ENCODE measurements at places on chromosomes 6 and 20.
A peak's percentile ranks its signal among the peaks of the same experiment; 100 is the strongest.

GRCh38 chr6:157047951-157048350 lies 270.8 kb downstream of the ARID1B start:
- DNase-seq, result no peak

DNA sequence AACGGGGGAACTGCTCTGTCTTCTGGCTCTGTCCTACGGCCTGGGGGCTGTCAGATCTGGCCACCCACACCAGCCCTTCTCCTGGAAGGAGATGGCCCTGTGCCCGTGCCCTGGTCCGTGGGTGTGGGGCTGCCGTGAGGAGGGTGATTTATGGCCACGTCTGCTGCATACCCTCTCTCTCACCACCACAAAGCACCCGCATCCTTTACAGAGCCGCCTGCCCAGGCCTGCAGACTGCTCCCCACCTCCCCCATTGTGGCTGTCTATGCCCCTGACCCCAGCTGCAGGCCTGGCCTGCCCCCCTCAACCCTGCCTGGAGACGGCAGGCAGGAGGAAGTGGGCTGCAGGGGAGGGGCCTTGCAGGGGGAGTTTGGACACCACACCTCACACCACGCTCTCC lies 72.7 kb upstream of the GATA5 start:
- no peak for DNase-seq

DNA sequence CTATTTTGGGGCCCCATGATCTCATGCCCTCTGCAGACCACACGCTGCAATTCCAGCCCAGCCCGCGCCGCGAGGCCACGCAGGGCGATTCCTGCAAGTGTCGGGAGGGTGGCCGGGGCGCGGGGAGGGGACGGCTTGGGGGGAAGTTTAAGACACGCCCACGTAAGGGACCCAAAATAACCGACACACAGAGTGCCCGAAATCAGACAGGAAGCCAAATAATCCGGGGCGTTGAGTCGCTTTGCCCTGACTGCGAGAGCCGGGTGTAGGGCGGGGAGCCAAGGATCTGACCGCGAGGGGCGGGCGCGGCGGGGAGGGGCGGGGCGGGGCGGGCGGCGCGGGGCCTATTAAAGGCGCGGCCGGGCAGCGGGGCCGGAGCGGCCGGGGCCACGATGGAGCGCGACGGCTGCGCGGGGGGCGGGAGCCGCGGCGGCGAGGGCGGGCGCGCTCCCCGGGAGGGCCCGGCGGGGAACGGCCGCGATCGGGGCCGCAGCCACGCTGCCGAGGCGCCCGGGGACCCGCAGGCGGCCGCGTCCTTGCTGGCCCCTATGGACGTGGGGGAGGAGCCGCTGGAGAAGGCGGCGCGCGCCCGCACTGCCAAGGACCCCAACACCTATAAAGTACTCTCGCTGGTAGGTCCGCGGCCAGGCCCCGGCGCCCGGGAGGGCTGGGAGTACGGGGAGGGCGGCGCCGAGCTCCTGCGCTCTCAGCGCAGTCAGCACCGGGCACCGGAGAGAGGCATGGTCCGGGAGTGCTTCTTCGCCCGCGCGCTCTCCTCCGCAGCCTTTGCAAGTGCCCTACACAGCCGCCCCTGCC lies at the start of gene ENPP1:
Gene ENPP1 (plus strand): TSS at position 377 of the 816 bp plus-strand sequence. CDS start 16 bp downstream, at position 393.
- DNase-seq, result no peak

GRCh38 chr6:130138116-130138908 lies 84.4 kb downstream of the SAMD3 start:
- DNase-seq, result no peak

DNA sequence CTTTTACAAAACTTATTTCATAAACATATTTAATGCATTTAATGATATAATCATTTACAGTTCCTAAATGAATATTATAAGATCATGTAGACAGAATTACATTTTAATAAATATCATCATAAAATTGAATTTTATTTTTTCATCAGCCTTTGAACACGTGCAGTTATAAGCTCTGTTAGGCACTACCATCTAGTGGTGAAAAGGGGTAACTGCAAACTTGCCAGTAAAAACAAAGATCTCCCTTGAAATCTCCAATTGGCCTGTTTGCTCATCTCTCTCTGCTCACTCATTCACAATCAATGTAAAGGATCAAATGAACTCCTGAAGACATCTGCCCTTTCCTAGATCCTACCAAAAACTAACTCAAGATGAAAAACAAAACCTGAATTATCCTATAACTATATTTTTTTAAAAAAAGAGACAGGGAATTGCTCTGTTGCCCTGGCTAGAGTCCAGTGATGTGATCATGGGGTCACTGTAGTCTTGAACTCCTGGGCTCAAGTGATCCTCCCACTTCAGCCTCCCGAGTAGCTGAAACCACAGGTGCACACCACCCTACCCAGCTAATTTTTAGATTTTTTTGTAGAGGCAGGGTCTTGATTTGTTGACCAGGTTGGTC lies 31.7 kb downstream of the SAMHD1 start:
- no peak for DNase-seq

DNA sequence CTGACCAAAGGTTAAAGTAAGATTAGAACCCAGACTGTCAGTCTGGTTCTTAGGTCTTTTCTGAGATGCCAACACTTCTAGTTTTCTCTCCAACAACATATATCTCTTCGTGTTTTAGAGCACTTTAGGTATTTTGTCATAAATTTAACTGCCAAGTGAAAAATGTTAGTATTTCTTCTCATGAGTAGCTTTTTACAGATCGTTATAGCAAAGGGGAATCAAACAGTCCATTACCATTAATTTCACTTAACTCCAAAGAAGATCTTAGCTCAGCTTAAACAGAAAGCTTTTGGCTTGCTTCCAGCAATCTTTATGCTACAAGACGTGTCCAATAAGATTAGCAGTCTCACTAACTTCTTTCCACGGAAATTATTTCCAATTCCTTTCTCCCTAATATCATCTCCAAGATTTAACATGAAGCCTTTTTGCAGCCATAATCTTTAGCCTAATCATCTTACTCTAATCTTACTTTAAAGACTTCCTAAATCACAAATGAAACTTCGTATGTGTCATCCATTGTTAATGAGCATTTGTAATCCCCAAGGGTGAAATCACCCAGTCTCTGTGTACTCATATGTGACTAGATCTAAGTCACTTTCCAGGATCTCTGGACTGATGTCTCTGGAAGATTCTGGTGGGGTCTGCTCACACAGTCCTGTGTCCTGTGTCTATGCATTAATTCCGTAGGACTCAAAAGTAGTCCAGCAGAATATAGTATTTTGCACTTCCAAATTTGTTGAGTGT lies 38.7 kb downstream of the MOXD1 start:
- no peak for DNase-seq

DNA sequence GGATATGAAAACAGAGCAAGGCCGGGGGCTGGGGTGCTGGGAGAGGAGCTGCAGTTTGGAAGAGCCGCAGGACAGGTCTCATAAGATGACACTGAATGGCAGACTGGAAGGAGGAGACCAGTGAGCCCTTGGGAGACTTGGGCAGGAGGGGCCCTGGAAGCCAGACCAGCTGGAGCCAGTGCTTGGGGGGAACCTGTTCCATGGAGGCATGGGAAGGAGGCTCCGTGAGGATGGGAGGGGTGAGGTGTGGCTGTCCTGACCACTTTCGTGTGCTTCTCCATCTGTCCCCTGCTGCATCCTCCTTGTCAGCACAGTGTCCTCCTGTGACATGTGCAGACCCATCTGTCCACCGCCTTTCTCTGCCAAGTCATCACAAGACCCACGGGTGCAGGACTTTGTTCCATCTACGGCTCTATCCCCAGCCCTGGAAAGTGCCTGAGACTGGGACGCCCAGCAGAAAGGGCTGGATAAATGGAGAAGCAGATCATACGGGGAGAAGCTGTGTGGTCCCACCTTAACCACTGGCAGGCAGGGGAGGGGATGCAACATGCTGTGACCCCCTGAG lies 84.8 kb upstream of the MPC1 start:
- DNase-seq, result no peak

DNA sequence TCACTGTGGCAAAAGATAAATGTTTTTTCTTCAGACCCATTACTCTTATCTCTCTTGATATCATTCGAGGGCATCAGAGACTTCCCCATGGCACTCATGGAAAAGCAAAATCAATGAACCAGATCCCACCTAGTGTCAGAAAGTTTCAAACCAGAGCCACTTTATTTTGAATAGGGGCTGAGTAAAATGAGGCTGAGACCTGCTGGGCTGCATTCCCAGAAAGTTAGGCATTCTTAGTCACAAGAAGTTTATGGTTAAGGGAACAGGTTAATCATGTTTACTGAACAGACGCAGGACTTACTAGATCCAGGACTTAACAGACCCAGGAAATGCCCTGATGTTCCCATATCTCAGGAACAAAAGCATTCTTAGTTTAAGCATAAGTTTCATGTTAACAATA lies 369.9 kb downstream of the BTBD3 start:
- DNase-seq, result no peak

DNA sequence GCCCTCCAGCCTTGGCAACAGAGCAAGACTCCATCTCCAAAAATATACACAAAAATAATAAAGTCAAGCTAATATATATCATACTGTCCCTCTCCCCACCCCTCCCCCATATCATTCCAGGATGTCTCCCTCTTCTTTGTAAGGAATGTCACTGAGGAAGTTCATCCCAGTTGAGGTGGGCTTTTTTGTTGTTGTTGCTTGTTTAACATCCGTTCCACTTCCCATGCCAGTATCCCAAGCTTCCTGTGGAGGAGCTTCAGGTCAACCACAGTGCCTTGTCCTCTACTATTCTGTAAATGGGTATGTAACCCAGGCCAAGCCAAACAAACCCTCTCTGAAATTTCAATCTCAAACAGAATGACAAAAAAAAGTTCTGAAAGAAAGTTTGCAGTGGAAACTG lies 19.0 kb upstream of the PTPN1 start:
- DNase-seq, result no peak

GRCh38 chr6:45743028-45743615 lies 272.5 kb downstream of the CLIC5 start:
- no peak for DNase-seq

- DNase-seq, result no peak
Measured at GRCh38 chr6:106823732-106824351, 150.7 kb downstream of the CD24 start.

DNA sequence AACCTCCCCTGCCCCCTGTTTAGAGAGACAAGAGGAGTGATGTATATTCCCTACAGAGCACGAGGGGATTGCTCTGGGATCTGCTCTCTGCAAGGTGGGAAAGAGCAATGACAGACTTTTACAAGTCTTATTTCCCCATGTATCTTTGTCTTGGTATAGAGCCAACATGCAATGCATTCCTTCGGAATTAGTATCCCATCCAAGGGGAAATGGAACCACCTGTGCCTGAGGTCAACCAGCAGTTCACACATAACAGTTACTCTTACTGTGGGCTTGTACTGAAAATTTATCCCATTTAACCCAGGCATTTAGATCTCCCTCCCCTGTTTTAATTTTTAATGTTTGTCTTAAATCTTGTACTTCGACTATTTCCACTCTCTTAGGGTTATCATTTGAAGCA lies 250.4 kb downstream of the C6orf118 start:
- DNase-seq, result no peak

GRCh38 chr6:44065443-44066140 lies 61.7 kb downstream of the MRPL14 start:
- DNase-seq, result no peak

- peak; percentile 25 for DNase-seq
Measured at GRCh38 chr6:118668761-118669385, 17.5 kb upstream of the CEP85L start.

GRCh38 chr6:35258858-35259193 lies 709 bp upstream of the ZNF76 start:
- no peak for DNase-seq

GRCh38 chr6:52087498-52087999 lies at the start of gene PKHD1:
PKHD1 (minus strand) TSS chr6:52087613; CDS start chr6:52084933, 2,680 bp downstream.
- DNase-seq, result no peak

DNA sequence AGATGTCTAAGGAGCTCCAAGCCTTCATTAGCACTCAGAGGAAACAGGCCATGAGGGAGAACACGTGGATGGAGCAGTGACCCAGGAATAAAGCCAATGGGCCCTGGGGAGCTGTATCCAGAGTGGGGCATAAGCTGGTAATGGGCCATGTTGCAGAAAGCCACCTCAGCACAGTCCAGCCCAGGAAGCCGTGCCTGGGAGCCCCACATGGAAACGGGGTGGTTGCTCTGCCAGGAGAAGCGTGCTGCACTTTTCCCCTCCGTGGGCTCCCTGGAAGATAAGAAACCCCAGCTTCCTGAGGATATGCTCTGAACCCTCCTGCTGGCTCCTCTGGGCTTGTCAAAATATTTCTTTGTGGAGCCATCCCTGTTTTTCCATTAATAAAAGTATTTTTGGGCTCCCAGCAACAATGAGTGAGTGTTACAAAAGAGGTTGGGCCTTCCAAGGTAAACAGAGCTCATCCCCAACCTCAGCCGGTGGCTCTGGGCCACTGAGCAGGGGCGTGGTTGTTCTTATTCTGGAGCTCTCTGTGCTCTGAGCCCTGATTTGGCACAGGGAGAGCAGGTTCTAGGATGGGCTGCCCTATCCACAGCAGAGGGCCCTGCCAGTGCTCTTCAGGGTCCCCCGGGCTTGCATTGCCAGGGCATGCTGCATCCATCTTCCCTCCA lies 31.2 kb upstream of the NFATC2 start:
- no peak for DNase-seq

- DNase-seq, result no peak
Measured at GRCh38 chr20:21126581-21126870, 644 bp downstream of the KIZ start.

- no peak for DNase-seq
Measured at GRCh38 chr20:17500271-17500670, 30.9 kb downstream of the BFSP1 start.

DNA sequence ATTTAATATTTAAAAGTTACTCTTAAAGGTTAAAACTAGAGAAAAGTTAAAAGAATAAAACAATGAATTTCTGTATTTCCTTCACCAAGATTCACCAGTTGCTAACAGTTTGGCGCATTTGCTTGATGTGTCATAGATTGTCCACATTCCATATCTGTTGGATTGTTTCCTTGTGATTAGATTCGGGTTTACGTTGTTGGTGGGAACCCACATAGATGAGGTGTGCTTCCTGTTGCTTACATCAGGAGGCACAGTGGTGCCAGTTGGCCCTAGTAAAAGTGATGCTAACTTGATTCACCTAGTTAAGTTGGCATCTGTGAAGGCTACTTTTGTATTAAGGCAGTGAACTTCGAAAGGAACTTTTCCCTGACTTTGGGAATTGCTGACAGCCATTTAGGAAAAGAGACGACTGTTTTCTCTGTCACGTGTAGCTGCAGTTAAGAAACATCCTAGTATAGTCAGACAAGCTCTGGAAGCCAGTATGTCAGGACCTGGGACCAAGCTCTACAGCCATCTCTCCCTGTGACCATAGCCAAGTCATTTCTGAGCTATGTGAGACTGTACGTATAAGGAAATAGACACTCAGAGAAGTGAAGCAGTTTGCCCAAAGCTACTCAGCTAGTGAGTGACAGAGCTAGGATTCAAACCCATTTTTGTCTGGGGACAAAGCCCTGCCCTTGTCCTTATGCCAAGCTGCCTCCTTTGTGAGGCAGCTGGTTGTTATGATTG lies 49.0 kb downstream of the PPARD start:
- DNase-seq, result peak; percentile 72

DNA sequence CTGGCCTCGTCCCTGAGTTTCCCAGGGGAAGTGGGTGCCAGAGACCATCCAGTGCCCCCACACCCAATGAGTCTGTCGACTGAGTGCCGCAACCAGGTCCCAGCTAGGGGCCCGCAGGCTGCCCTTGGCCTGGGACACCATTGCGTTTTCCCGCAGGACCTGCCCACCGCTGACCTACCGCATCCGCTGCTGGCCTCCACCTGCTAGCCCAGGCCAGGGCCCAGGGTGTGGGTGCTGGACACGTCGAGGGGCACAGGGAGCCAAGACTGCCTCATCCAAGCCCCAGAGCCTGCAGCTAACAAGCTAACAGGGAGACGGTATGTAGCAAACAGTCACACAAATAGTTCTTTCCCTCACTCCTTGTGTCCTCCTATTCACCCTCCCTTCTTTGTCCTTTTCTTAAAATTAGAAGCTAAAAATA lies 97.7 kb downstream of the TMEM242 start:
- no peak for DNase-seq

- no peak for DNase-seq
Measured at GRCh38 chr6:90764001-90764400, 177.1 kb upstream of the MAP3K7 start.
